ENCODE measurements at places on chromosomes 6 and 20. TPM values are rescaled to one million over a fixed set of nuclear protein-coding genes. Genes with fewer than 3 reads are reported as not detected.

DNA sequence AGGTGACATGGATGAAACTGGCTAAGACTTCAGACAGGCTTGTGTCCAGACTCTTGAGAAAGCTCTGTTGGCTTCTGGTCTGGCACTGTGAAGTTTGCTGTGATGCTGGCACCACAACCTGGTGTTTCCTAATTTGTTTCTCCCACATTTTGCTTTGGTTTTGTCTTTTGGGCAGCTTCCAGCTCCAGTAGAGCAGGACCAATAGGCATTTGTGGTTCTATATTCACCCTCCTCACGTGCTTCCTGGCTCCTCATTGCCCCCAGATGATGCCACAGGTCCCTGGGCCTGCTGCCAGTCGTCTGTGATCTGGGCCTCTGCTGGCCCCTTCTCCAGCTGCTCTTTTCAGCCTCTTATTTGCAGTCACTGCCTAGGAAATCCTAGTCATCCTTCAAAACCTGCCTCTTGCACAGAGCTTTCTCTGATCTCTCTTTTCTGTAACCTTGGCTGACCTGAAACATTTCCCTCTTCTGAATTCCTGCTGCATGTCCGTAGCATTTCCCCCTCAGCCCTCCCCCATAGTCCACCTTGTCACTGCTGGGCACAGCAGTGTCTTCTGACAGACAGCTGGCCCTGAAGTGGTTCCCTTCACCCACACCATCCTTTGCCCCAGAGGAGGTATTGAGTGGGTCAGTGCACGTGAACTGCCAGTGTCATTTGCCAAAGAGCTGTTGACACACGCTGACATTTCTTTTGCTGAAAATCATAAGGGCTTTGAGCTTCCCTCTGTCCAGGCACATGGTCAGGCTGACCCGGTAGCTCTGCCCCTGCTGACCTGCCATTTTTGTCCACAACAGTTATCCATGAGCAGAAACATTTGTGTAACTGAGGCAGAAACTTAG lies 63.0 kb downstream of the PTPN1 start:
- no peak for DNase-seq

- no peak for DNase-seq
Measured at GRCh38 chr20:25019381-25020155, 27.0 kb upstream of the APMAP start.

The NKX2-4 gene
- total RNA-seq, result not detected

DNA sequence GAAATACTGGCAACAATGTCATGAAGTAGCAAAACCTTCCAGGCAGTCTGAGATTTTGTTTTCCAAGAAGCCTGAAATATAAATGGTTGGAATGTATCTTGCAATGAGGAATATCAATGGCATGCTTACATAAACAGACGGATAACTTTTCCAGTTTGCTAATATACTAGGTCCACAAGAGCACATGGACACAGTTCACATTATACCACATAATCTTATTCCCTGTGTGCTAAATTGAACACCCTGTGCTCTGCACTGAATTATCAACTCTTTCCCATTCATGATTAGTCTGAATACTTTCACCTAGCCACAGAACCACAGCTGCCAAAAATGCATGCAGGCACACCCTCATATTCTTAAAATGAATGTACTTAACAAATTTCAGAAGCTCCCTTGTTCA lies 274.3 kb downstream of the COL12A1 start:
- no peak for DNase-seq

- no peak for DNase-seq
Measured at GRCh38 chr6:158422629-158423238, 110.5 kb downstream of the TULP4 start.

DNA sequence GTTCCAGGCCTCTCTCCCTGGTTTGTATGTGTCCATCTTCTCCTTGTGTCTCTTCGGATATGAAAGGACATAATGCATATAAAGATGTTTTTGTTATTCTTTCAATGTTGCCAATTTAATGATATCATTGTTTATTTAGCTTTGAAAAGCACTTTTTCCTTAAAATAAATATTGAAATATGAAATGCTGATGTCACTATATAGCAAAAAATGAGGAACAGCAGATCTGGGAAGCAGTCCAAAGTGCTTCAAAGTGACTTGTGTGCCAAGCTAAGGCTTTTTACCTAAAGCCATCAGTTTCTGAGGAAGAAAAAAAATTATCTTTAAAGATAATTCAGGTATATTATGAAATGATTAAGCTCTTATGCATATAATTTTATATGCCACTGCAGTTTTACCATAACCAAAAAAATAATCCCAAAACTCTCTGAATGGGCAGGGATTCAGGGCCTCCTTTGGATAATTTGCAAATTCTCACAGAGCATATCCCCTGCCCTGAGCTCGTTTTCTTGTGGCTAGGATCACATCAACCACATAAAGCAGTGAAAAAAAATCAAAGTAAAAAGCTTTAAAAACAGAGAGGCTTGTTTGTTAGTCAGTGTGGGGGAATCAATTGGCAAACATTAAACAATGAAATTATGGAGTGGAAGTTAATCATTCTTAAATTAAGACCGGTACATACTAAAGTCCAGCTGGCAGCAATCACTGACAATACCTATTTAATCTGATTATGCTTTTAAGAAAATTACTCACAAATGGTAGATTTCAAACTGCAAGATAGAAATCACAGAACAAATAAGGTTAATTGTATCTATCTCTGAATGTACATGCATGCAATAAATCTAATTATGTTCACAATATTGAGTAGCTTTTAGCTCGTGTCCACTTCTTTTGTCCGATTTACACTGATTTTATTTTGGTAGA lies 1027.9 kb upstream of the ADGRB3 start:
- DNase-seq, result no peak

GRCh38 chr6:121767211-121767610 lies 331.8 kb downstream of the GJA1 start:
- no peak for DNase-seq

The PROKR2 gene
- total RNA-seq, result not detected

DNA sequence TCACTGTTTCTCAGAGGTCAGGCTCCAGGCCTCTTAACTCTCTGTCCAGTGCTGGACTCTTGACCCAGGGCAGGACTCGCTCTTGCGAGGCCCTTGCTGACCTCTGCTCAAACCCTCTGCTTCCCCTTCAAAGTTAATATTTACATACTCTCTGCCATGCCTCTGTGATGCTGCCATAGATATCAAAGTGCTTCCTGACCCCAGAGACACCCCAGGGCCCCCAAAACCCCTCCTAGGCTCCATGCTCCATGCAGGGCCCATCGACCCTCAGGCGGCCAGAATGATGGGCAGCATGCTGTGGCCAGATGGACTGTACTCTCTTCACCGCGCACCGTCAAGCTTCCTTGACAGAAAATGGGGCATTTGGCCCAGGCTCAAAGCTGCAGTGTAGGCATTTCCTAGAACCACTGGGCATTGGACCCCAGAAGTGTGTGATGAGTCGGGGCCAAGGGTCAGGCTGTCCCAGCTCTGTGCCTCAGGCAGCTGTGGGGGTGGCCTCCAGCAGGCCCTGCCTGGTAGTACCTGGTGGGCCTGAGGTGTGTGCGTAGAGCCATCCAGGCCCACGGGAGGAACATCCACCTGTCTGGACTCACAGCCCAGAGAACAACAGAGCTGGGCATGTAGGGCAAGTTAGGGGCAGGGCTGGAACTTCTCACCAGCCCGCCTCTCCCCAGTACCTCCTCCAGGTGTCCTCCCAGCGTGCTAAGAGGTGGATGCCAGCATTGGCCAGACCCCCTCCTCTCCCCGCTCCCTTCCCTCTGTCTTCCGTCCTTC lies 142.8 kb downstream of the VEGFA start:
- DNase-seq, result no peak

The LY6G5B gene
- 20.6 TPM for total RNA-seq

The VWA7 gene
- total RNA-seq, result 5.5 TPM

- DNase-seq, result no peak
Measured at GRCh38 chr20:59318803-59319202, 18.4 kb downstream of the EDN3 start.

The GSTA2 gene
- total RNA-seq, result not detected

GRCh38 chr6:273551-274058 lies 18.7 kb upstream of the DUSP22 start:
- DNase-seq, result no peak

- no peak for DNase-seq
Measured at GRCh38 chr6:151322570-151322969, 68.8 kb downstream of the ZBTB2 start.

- DNase-seq, result no peak
Measured at GRCh38 chr6:10520468-10520867, 683 bp upstream of the GCNT2 start.

- no peak for DNase-seq
Measured at GRCh38 chr6:150282806-150283205, 86.0 kb upstream of the IYD start.

GRCh38 chr6:133360194-133360593 lies 119.0 kb downstream of the EYA4 start:
- DNase-seq, result no peak

The GGTLC1 gene
- not detected for total RNA-seq

The CYP24A1 gene
- 10.4 TPM for total RNA-seq

DNA sequence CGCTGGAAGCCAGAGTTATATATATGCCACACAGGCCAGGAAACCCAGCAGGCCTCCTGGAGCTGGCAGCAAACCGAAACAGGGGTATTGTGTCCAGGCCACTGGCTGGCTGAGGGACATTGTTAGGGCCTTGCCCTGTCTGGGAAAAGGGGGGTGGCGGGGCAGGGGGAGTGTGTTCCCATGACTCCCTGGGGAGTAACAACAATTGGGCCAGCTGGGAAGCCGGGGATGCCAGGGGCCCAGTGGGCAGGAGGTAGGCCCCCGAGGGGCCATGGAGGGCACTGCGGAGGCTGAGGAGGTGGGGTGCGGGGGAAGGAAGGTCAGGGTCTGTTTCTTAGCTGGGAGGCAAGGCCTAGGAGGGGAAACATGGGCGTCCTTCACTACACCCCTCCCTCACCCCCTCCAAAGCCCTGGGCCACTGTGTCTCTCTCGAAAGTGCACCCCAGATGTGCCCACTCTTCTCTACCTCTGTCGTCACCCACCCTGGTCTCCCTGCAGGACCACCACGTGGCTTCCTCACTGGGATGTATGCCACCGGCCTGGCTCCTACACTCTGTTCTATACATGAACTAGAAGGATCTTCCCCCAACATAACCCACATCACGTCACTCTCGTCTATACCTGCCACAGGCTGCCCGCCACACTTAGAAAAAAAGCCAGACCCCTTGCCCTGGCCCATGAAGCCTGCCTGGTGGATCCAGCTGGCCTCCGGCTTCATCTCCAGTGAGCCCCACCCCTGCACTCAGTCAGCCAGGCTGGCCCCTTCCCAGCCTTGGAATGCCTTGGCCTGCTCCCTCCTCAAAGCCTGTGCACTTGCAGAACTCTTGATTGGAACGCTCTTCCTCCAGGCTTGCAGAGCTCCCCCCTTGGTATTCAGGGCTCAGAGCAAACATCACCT lies 7.8 kb upstream of the E2F1 start:
- no peak for DNase-seq

The BTNL2 gene
- total RNA-seq, result not detected

GRCh38 chr6:44257753-44258324 lies 511 bp upstream of the SLC35B2 start:
- DNase-seq, result no peak

GRCh38 chr6:4466769-4467480 lies 309.3 kb upstream of the CDYL start:
- no peak for DNase-seq

The ZNF831 gene
- 1.4 TPM for total RNA-seq

DNA sequence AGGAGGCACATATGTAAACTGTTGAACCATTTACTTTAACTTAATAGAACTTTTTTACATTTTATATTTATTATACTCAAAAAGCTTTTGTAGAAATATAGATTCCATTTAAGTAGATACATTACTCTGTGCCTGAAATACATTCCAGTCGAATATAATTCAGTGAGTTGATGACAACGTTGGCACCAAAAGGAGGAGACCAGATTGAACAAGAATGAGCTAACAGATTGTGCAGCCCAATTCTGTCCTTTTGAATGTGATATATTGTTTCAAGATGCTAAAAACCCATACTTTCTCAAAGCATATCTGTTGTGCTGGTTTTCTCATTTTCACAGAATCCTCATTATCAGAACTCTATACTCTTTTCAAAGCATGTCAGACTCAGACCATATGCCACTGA lies 147.4 kb upstream of the SIM1 start:
- no peak for DNase-seq

- peak; percentile 61 for DNase-seq
Measured at GRCh38 chr6:17015551-17016381, 86.1 kb upstream of the STMND1 start.

DNA sequence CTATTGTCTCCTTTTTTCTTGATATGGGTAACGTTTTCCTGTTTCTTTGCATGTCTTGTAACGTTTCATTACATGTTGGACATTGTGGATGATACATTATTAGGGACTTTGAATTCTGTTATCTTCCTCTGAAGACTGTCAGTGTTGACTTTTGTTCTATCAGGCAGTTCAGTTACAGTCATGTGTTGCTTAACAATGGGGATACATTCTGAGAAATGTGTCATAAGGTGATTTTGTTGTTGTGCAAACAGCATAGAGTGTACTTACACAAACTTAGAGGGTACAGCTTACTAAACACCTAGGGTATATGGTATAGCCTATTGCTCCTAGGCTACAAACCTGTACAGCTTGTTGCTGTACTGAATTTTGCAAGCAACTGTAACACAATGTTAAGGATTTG lies 64.7 kb downstream of the AK9 start:
- no peak for DNase-seq

GRCh38 chr6:36402481-36402880 lies 15.0 kb upstream of the ETV7 start:
- DNase-seq, result no peak

- DNase-seq, result peak; percentile 56
Measured at GRCh38 chr20:24948939-24949679, at the start of gene CST7. CST7 (plus strand) TSS chr20:24949269; CDS start chr20:24949506, 237 bp downstream.

The EYA2 gene
- 15.3 TPM for total RNA-seq

GRCh38 chr6:127503022-127503421 lies 16.1 kb downstream of the MTCL3 start:
- DNase-seq, result no peak

DNA sequence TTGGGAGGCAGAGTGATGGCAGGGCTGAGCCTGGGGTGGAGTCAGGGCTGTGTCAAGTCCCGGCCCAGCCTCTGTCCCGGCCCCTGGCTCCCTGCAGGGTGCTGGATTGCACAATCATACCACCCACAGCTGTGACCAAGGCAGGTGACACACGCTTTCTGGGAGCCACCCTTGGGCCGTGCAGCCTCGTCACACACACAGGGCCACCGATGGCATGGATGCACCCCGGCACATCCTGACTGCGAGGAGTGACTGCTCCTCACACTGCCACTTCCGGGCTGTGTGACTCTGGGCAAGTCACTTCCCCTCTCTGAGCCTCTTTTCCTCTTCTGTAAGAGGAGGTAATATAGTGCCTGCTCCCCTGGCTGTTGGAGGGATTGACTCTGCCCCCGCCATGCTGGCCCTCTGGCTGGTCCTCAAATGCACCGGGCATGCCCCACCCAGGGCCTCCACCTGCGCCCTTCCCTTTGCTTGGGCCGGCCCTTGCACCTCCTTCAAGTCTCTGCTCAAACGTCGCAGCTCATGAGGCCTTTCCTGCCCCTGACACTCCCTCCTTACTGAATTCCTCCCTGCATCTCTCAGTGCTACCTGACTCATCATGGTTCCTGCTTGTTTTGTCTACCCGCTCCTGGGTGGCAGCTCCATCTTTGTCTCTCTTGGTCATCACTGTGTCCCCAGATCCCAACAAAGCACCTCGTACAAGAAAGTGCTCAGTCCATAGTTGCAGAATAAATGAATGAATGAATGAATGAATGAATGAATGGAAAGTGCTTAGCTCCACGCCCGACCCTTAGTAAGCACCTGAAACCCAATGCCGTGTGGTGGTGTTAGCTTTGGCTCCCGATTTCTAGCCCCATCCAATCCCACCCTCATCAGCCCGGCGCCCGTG lies 93.5 kb downstream of the CEBPB start:
- no peak for DNase-seq
